ENCODE measurements at places on chromosomes 11 and 22. TPM values are rescaled to one million over a fixed set of nuclear protein-coding genes. Genes with fewer than 3 reads are reported as not detected.

- no peak for DNase-seq
Observed at GRCh38 chr11:126716456-126717083, 284.0 kb downstream of the KIRREL3 start.

DNA sequence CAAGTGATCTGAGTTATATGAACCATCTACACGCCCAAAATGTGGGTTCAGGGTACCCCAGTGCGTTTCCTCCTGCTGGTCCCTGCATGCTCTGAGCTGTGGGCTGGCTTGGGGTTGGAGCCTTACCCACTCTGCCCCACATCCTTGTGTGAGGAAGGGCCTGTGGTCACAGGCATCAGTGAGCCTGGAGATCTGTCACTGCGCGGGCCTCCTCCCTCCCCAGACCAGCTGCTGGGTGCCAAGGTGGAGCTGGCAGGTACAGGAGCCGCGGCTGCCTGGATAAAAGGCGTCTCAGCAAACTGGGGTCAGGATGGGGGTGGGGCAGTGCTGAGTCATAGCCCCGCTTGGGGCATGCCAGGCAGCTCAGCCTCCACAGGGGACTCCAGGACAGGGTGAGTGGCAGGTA, 17.9 kb downstream of the GNAZ start:
- DNase-seq: no peak

GRCh38 chr11:57514538-57515331, 767 bp downstream of the SLC43A1 start:
- DNase-seq: no peak

Gene PRR33
- not detected for total RNA-seq
